ENCODE measurements at places on chromosomes 3 and 15.

DNA sequence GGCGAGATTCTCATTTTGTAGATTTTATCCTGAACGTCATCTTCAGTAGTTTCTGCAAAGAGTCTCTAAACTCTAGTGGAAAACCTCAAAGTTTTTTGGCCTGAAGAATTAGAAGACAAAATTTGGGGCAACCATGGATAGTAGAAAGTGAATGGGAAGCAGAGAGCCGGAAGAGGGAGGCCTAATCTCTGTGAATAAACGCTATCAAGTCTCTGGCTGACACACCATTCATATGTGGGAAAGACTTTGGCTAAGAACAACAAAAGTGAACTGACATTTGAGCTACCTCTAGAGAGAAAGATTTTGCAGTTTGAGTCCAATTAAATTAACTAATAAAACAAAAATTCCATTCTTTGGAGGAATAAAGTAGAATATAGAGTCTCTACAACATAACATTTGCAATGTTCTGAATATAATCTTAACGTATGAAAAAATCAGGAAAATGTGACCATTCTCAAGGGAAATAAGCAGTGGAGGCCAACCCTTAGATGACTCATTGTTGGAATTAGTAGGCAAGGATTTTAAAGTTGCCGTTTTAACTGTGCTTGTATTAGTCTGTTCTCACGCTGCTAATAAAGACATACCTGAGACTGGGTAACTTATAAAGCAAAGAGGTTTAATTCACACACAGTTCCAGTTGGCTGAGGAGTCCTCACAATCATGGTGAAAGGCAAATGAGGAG is 184.6 kb downstream of the C3orf38 start:
- DNase-seq, result no peak

GRCh38 chr3:197599089-197599765 is 43.5 kb upstream of the BDH1 start:
- no peak for DNase-seq

- no peak for DNase-seq
These were observed 132.3 kb upstream of the NEO1 start for GRCh38 chr15:72919936-72920465.

GRCh38 chr3:104951426-104951825 is 415.3 kb upstream of the ALCAM start:
- no peak for DNase-seq

DNA sequence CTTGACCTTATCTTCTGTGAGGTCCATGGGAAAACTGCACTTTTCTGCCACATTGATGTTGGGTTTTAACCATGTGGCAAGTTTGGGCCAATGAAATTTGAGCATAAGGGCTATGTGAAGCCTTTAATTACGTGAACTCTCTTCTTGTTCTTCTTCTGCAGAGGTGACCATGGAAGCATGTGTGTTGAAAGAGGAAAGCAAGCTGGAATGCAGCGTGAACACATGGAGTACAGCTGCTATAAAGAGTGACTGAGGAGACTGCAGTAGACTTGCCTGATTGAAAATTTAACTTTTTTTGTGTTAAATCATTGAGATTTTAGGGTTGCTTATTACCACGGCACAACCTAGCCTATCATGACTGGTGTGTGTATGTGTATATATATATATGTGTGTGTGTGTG is 347.3 kb downstream of the ZIC1 start:
- DNase-seq, result no peak

DNA sequence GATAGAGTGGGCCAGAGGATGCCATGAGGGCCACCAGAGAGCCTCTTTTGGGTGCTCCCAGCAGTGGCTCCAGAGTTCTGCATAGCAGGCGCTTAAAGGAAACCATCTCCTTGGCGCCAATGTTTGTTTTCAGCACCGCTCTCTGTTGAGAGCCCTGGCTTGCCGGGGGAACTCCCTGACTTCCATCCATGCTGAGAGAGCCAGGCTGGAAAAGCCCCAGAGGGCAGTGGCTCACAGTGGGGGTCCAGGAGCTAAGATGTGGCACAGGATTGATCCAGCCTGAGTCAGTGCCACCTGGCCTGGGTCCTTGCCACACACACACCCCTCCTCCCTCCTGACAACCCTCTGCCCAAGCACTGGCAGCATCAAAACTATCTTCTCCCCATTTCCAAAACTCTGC is 50.4 kb upstream of the HACD2 start:
- peak; percentile 91 for DNase-seq

GRCh38 chr15:90901175-90902039 is 1.7 kb upstream of the MAN2A2 start:
- no peak for DNase-seq
